ENCODE measurements at places on chromosomes 13 and 19. TPM values are rescaled to one million over a fixed set of nuclear protein-coding genes. Genes with fewer than 3 reads are reported as not detected.

The DNAAF3 gene
- 0.83 TPM for total RNA-seq

The COQ8B gene
- 57.7 TPM for total RNA-seq

The CD177 gene
- 4.3 TPM for total RNA-seq

The OR7D2 gene
- not detected for total RNA-seq

The ANO8 gene
- 3.1 TPM for total RNA-seq

- DNase-seq = no peak
- peaks cover 12% of the 10 kb centered on the region for H3K4me1 ChIP-seq
These were observed 164.7 kb downstream of the KATNAL1 start for GRCh38 chr13:30142486-30143211.

DNA sequence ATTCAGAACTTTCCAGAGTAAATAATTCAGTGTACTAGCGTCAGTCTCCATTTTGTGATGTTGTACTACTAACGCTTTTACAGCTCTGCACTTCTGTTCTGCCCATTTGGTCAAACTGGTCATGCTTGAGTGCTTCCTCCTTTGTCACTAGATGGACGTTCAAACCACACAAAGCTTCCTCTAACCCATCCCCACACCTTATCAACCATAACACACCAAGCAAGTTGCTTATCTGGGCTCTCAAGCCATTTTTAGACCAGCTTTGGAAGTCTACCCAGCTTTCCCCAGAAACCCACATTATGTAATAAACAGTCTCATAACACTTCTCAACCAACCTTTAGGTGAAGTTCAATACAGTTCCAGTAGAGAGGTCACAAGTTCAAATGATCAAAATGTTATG, 2.3 kb upstream of the ZNF347 start:
- H3K36me3 ChIP-seq = peaks cover 16% of the 10 kb centered on the region
- no peak for DNase-seq
- peaks cover 27% of the 10 kb centered on the region for H3K4me1 ChIP-seq
- no peak overlapping the region for H3K4me3 ChIP-seq
- no peaks in the 10 kb centered on the region for H3K27me3 ChIP-seq

DNA sequence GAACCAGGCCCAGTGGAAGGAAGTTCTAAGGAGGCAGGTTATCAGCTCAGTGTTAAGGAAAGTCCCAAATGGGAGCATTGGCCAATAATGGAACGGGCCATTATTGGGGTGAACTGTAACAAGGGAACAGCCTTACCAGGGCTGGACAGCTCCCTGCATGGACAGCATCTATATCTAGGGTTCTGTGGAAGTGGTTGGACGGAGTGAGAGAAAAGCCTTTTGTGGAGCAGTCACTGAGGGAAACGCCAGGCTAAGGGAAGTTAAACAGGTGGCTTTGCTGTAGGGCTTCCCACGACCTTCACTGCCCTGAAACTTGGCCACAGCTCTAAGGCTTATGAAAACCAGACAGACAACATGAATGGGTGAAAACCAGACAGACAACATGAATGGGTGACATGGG, 17.0 kb downstream of the POU2F2 start:
- H3K27me3 ChIP-seq = no peaks in the 10 kb centered on the region
- H3K4me3 ChIP-seq = no peak overlapping the region
- H3K4me1 ChIP-seq = peaks cover 13% of the 10 kb centered on the region
- no peak for DNase-seq
- no peaks in the 10 kb centered on the region for H3K36me3 ChIP-seq
- no peak overlapping the region for H3K27ac ChIP-seq

GRCh38 chr19:39864118-39864517, 17.9 kb upstream of the FBL start:
- no peak overlapping the region for H3K27ac ChIP-seq
- no peak for DNase-seq
- H3K36me3 ChIP-seq = no peaks in the 10 kb centered on the region
- no peaks in the 10 kb centered on the region for H3K27me3 ChIP-seq
- H3K4me1 ChIP-seq = no peaks in the 10 kb centered on the region
- H3K4me3 ChIP-seq = no peak overlapping the region

Data from esophagus muscularis mucosa (tissue), 4 donors.